Endothelial cell of coronary artery (primary cell): ENCODE measurements at places on chromosomes 2 and 18. TPM values are rescaled to one million over a fixed set of nuclear protein-coding genes. Genes with fewer than 3 reads are reported as not detected.

The CDC42EP3 gene
- total RNA-seq: 20.6 and 27.8 TPM in 2 replicates

The MGAT4A gene
- 25.5 and 49.8 TPM in 2 replicates for total RNA-seq

The GMCL1 gene
- 6.8 and 8.7 TPM in 2 replicates for total RNA-seq

The SIX3 gene
- not detected in 2 replicates for total RNA-seq

The KCNE4 gene
- 1.1 TPM in 1 of 2 replicates, not detected in the other for total RNA-seq

The GREB1L gene
- total RNA-seq: 0.85 and 1.2 TPM in 2 replicates

The KCNK3 gene
- total RNA-seq: not detected in 2 replicates

The ACADL gene
- total RNA-seq: not detected in 2 replicates

The ZNF236 gene
- 4.9 and 7.7 TPM in 2 replicates for total RNA-seq

The ALLC gene
- not detected in 2 replicates for total RNA-seq
